ENCODE measurements at places on chromosomes 11 and 22.

DNA sequence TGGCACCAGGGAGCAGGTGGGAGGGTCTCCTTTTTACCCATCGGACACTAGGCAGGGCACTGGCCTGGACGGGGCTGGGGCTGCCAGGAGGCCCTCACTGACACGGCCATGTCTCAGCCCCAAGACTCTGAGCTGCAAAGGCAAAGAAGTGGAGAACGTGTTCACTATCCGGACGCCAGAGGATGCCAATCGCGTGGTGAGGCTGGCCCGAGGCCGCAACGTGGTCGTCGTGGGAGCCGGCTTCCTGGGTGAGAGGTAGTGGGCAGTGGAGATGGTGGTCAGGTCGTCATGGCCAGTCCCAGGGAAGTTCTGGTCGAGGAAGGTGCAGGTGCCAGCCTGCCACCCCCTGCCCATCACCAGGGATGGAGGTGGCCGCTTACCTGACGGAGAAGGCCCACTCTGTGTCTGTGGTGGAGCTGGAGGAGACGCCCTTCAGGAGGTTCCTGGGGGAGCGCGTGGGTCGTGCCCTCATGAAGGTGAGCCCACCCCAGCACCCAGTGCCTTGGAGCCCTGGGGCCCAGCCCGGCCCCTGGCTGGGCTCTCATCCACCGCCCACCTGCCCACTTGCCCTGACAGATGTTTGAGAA lies 5.7 kb upstream of the LZTR1 start:
- DNase-seq, result no peak

DNA sequence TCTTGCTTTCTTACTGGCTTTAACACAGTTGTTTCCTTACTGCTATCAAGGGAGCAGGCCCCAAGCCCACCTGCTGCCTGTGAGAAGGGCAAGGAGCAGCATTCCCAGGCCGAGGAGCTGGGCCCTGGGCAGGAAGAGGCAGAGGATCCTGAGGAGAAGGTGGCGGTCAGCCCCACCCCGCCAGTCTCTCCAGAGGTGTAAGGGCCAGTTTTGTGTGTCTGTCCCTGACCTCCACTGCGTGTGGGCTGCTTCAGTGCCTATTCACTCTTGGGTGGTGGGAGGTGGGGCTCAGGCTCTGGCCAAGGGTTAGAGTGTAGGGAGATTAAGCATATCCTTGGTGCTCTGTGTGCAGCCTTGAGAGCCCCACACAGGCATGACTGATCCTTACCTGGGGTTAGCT lies 55.1 kb downstream of the CEP164 start:
- no peak for DNase-seq

DNA sequence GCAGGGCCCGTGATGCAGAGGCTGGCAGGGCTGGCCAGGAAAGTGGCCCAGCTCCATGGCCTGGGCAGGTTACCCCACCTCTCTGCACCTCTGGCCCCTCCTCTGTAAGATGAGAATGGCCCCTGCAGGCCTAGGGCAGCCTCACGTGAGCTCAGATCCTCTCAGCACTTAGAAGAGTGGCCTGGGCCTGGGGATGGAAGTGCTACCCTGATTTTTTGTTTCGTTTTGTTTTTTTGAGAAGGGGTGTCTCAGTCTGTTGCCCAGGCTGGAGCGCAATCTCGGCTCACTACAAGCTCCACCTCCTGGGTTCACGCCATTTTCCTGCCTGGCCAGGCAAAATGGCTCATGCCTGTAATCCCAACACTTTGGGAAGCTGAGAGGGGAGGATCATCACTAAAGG lies 982 bp downstream of the APOBEC3H start:
- DNase-seq, result no peak

- no peak for DNase-seq
These were observed 48.5 kb downstream of the SVIP start for GRCh38 chr11:22780952-22781593.

DNA sequence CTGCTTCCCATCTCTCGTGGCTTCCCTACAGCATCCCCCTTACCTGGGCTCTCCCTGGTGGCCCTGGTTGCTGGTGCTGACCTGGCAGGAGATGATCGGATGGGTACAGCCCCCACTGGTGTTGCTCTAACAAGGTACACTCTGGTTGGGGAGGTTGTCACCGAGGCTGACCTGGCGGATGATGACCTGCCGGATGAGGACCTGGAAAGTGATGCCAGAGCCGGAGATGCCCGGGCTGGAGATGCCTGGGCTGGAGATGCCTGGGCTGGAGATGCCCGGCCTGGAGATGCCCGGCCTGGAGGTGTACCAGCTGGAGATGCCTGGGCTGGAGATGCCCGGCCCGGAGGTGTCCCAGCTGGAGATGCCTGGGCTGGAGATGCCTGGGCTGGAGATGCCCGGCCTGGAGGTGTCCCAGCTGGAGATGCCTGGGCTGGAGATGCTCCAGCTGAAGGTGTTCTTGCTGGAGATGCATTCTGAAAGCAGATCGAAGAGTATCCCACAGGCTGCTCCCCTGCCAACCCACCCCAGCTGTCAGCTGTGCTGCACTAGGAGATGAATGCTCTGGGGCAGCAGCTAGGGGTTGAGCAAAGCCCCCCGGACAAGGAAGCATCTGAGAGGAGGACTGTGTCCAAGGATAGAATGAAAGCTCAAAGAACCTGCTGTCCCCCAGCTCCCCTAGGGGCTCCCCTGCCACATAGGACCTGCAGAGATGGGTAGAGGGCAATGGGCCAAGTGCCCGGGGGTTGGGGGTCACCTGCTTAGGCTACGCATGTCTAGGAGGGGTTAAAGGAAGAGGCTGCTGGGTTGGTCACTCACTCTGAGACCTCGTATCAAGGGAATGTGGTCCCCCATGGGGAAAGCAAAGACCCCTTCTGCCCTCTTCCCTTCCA lies 10.6 kb downstream of the TMPRSS13 start:
- DNase-seq, result no peak

GRCh38 chr11:72573072-72573854 lies 101.0 kb downstream of the PDE2A start:
- peak; percentile 63 for DNase-seq

DNA sequence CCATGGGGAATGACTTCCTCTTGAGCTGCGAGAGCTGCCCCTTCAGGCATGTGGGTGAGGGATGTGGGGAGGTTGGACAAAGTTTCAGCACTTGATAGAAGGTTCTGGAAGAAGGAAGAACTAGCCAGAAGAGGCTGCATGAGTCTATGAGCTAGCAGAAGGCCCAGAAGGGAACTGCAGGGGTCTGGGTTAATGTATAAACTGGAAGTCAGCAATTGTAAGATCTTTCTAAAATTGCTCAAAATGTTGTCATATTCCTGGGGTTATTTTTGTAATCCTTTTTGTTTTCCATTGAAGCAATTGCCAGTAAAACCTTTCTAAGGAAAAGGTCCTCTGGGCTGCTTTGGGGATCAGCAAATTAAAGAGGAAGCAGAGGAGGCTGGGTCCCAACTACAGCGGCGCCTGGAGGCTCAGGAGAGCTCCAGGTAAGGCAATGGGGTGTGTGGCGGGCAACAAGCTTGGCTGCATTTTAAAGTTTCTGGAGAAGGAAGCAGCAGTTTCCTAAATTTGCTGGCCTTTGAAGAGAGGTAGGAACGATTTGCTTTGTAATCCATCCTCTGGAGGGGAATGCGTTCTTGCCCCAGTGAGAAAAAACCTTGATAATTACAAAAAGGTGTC lies 29.2 kb downstream of the ADAMTS15 start:
- DNase-seq, result no peak

DNA sequence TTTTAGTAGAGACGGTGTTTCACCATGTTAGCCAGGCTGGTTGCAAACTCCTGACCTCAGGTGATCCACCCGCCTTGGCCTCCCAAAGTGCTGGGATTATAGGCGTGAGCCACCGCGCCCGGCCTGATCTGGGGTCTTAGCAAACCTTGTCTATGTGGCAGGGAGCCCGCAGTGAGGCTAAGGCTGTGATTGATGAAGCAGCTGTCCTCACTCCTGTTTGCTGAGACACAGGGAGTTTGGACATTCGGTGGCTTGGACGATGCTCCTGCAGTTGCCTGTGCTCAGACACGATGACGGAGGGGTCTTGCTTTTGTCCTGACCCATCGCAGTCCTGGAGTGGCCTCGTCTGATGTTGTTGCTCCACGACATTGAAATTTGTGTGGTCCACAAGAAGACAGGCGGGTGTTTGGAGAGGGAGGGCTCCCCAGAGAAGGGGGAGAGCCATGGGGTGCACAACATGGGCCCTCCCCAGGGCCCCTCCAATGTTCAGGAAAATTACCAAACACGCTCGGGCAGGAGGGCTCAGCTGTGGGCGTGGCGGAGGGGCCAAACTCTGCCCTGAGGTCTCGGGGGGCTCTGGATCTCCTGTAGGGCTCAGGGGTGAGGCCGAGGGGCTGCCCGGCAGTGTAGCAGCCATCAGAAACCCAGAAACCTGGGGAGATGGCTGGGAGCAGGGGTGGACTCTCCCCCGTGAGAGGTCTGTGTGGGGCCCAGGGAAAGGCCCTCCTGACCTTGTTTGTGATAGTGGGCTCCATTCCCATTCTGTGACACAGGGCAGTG lies 41.8 kb upstream of the PRR5 start:
- no peak for DNase-seq

GRCh38 chr11:69101115-69101791 lies 52.5 kb downstream of the TPCN2 start:
- DNase-seq, result peak; percentile 83

DNA sequence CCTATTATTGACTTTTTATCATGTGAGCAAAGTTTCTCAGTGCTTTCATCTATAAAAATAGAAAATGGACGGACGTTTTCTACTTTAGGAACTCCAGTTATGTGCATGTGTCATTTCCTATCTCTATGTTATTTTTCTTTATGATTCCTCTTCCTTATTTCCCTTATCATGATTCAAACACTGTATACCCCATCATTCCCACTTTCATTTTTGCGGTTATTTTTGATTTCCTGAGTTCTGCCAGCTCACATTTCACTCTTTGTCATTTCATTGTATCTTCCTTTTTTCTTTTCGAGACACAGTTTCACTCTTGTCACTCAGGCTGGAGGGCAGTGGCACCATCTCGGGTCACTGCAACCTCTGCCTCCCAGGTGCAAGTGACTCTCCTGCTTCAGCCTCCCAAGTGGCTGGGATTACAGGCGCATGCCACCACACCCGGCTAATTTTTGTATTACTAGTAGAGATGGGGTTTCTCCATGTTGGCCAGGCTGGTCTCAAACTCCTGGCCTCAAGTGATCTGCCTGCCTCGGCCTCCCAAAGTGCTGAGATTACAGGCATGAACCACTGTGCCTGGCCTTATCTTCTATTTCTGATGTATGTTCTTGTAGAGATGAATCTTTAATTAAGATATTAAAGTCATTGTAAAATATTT lies 21.5 kb downstream of the C11orf58 start:
- DNase-seq, result peak; percentile 38

DNA sequence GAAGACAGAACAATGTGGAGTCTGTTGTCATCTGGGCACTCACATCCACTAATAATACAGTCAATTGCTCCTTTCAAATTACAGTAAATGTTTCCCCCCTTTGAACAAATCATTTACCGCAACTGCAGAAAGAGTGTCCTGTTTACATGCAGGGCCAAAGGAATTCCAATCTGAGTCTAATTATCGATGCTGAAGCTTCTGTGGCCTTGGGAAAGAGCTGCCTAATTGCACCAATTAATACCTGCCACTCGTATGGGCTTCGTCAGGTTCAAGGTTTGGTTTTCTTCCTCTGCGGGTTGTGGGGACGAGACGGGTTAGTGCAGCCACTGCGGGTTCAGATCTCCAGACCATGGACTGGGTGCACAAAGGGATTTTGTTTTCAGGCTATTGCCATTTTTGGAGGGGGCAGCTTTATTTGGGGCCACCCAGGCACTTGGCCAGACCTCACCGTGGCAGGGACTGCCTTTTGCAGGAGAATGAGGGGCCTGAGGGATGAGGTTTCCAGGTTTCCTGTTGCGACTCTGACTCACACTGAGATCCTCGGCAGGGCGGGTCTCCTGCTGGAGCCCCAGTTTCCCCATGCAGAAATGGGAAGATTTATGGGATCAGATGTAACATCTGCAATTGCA lies 147.6 kb downstream of the MIAT start:
- DNase-seq, result no peak

DNA sequence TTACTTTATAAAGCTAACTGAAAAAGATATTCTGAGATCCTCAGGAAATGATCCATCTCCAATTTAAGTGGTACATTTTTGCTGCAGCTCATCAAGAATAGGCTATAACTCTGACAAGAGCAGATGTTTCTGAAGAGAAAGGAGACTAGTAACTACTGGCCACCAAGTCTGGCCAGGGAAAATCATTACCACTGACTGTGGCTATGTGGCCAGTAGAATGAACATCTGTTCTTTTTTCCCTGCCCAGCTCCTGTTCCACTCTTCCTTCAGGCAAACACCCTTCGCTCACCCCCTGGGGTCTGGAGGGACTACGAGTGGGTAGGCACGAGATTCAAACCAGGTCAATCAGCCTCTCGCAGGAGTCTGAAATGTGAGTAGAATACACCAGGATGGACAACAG lies 23.9 kb downstream of the TMEM123 start:
- DNase-seq, result no peak

- DNase-seq, result peak; percentile 90
These were observed 122.6 kb downstream of the MICAL2 start for GRCh38 chr11:12232817-12233601.

- DNase-seq, result peak; percentile 13
These were observed 42.2 kb upstream of the CYP2D6 start for GRCh38 chr22:42172773-42173172.

GRCh38 chr22:49793296-49793695 lies 34.4 kb downstream of the BRD1 start:
- no peak for DNase-seq

DNA sequence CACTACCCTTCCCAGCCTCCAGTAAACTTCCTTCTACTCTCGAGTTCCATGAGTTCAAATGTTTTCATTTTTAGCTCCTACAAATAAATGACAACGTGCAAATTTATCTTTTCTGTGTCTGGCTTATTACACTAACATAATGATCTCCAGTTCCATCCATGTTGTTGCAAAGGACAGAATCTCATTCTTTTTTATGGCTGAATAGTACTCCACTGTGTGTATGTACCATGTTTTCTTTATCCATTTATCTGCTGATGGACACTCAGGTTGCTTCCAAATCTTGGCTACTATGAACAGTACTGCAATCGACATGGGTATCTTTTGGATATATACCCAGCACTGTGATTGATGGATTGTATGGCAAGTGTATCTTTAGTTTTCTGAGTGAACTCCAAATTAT lies 34.5 kb downstream of the FCHSD2 start:
- DNase-seq, result no peak

GRCh38 chr11:69512790-69513189 lies 31.3 kb downstream of the LINC01488 start:
- no peak for DNase-seq

- no peak for DNase-seq
These were observed 4.6 kb downstream of the C11orf24 start for GRCh38 chr11:68266936-68267880.

- no peak for DNase-seq
These were observed 669 bp upstream of the TIGD3 start for GRCh38 chr11:65353900-65354264.
